HCEC 1CT (cell line): ENCODE measurements at places on chromosomes 11 and 22.

DNA sequence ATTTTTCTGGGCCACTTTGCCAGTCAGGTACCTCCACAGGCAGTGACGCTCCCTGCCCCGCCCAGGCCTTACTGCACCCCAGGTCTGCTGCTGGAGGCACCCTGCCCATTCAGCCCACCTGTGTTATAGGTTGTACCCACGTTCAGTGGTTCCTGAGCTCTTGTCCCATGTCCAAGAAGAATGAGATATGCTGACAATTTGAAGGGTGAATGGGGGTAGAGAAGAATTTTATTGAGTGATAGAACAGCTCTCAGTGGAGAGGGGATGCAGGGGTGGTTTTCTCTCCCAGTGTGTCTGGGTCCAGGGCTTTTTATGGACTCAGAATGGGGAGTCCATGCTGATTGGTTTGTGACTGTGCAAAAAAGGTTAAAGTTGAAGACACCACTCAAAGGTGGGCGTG lies 149.7 kb downstream of the LDLRAD3 start:
- no peak for DNase-seq

DNA sequence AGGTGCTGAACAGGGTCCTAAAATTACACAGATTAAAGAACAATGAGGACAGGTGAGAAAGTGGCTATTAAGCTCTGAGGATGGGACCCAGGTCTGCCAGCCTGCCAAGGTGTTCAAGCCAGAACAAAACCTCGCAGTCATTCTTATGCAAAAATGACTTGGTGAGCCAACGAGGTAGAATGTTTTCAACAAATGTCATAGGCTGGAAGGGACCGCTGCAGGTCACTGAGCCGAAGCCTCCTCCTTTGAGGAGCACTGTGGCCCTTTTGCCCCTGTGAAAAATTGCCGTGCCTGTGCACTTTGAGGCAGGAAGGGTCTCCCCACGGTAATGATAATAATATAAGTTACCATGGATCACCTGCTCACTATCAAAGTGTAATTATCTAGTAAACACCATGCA lies 216.2 kb downstream of the DSCAML1 start:
- DNase-seq: no peak

DNA sequence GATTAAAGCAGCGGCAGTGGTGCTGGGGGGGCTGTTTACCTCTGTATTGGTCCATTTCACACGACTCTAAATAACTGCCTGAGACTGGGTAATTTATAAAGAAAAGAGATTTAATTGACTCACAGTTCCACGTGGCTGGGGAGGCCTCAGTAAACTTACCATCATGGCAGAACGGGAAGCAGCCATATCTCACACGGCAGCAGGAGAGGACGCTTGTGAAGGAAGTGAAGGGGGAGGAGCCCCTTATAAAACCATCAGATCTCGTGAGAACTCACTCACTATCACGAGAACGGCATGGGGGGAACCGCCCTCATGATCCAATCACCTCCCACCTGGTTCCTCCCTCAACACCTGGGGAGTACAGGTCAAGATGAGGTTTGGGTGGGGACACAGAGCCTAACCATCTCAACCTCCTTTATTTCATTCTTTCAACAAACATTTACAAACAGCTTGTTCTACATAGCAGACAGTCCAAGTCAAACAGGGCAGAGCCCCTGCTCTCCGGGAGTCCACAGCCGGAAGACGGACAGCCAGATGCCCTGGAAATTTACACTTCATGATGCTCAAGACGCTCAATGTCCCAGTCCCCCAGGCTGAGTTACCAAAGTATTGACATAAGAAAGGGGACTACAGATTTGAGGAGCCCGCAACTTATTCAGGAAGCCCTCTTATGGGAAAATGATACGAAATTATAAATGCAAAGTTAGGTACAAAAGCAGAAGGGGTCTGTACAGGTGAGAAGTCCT lies 26.3 kb upstream of the HMGXB4 start:
- no peak for DNase-seq

GRCh38 chr11:61693922-61694601 lies 13.9 kb downstream of the DAGLA start:
- DNase-seq: peak; percentile 19

GRCh38 chr11:65593518-65594414 lies 1.8 kb downstream of the KCNK7 start:
- DNase-seq: no peak

- no peak for DNase-seq
These were observed 13.5 kb downstream of the DNAJC24 start for GRCh38 chr11:31383116-31383515.
